ENCODE measurements at places on chromosomes 5 and 9.

DNA sequence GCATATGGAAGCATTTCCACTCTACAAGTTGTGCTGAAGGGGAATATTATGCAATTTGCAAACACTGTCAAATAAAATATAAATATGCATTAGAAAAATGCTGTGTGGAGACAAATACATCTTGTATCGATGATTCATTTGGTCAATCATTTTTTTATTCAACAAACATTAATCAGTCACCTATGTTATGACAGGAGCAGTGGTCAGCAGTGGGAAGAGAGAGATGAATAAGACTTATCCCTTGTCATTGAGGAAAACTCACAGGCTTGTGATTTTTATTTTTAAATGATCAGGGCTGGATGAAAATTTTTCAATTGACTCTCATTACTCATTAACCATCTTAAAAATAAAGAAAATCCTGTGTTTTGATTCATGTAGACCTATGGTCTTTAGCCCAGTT is 574.1 kb downstream of the ACTL7B start:
- no peak for DNase-seq

GRCh38 chr5:57445006-57445704 is 37.5 kb downstream of the ACTBL2 start:
- DNase-seq = no peak

DNA sequence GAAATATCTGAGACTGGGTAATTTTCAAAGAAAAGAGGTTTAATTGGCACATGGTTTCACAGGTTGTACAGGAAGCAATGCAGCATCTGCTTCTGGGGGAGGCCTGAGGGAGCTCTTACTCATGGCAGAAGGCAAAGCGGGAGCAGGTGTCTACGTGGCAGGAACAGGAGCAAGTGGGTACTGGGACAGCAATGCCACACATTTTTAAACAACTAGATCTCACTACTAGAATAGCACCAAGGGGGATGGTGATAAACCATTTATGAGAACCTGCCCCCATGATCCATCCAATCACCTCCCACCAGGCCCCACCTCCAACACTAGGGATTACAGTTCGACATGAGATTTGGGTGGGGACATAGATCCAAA is 47.6 kb upstream of the HOMER1 start:
- DNase-seq = no peak

DNA sequence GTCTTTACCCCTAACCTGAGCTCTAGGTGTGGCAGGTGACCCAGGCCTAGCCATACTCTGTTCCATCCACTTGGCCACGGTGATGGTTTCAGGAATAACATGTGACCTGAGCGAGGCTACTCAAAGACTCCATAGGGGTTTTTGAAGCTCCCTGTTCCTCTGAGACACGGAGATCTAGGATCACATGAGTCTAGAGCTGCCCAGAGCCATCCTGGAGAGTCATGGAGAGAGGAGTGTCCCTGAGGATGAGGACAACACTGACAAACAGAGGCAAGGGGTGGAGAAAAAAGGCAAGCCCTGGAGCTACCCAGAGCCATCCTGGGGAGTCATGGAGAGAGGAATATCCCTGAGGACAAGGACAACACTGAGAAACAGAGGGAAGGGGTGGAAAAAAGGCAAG is 29.5 kb upstream of the PCA3 start:
- no peak for DNase-seq

DNA sequence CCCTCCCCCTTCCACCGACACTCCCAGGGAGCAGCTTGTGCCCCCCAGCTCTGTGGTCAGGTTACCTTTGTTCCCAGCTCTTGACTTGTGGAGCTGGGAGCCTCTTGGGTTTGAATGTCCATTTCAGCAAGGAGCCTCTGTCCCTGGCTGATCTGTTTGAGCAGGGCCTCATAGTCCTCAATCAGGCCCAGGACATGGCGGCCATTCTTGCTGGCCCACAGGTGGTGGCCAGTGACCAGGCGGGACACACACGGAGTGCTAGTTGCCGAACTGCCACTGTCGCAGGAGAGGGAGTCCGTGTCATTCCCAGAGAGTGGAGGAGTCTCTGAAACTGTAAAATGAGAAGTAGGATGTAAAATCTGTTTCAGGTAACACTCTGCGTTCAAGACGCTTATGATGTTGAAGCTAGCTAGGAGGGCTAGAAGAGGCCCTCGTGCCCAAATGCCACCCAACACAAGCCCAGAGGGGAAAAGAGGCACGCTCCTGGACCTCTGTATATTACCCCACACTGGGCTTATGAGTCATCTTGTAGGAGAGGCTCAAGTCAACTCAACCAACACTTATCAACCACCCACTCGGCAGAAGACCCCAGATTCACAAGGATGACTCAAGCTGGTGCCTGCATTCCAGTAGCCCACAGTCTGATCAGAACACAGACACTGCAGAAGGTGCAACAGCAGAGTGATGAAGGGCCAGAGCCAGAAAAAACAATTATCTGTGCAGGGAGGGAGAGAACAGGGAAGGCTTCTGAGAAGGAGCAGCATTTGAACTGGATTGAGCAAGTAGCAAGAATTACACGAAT is 177.0 kb downstream of the CDK5RAP2 start:
- DNase-seq = peak; percentile 97

DNA sequence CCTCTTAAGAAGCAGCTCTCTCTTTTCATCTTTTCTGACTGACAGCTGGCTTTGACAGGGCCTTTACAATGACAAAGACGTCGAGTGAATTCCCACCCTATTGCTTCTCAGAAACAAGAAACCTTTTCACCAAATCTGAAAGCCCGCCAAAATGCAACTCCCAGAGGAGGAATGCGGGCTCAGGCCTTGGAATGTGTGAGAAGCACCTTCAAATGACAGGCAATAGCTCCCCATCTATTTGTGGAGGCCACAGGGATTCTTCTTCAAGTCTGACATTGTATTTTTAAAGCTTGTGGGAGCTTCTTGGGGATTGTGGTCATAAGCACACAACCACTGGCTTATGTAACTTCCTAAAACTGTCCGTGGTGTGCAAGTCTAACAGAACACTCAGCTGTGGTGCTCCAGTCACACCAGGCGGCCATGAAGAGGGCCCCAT is 72.7 kb downstream of the DPYSL3 start:
- no peak for DNase-seq

DNA sequence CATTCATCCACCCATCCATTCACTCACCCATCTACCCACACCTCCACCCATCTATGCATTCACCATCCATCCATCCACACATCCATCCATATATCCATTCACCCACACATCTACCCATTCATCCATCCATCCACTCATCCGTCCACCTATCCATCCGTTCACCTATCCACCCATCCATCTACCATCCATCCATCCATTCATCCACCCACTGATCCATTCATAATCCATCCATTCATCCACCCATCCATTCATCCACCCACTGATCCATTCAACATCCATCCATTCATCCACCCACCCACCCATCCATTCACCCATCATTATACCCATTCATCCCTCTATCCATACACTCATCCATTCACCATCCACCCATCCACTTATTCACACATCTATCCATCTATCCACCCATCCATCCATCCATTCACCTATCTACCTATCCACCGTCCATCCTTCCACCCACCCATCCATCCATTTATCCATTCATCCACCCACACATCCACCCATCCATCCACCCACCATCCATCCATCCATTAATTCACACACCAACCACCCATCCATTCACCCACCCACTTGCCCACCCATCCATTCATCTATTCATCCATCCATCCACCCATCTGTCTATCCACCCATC is 336.5 kb upstream of the IRX4 start:
- no peak for DNase-seq

DNA sequence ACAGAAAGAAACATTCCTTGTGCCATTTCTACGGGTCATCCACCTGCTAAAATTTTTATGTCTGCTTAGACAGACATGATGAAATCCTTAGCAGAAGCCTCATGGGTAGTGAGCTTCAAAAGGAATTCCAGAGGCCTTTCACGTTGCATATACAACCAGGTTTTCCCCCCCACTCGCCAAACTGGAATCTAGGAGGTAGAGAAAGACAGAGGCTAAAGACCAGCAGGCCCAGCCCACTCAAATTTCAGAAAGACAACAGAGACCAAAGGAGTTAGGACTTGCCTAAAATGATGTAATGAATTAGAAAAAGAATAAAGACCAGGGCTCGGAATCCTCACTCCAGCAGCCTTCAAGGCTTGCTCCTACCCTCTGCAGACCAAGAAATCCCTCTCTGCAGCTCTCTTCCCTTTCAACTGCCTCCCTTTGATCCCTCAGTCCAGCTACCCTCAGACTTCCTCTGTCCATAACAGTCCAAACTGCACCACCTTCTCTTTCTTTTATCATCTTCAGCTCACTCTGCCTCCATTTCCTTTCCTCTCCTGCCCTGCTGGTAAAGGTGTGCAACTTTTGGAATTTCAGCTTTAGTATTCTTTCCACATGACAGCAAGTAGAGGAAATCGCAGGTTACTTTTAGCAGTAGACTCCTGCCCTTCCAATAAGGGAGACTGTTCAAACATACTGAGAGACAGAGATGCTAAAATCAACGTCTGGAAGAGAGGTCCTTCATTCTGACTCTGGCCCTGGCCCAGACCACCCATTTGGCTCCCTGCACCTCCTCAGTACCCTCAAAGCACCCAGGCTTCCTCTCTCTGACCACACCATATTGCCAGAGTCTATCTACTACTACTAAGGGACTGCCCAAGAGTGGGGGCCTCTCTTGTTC is 8.9 kb downstream of the B4GALT1 start:
- no peak for DNase-seq

Measured in fibroblast of skin of left quadriceps (primary cell).